ENCODE measurements at places on chromosomes 1 and 21.

GRCh38 chr1:24119859-24120756, 8.2 kb upstream of the MYOM3 start:
- no peak for DNase-seq

- no peak for DNase-seq
These were observed 25.7 kb downstream of the LY9 start for GRCh38 chr1:160821627-160822026.

DNA sequence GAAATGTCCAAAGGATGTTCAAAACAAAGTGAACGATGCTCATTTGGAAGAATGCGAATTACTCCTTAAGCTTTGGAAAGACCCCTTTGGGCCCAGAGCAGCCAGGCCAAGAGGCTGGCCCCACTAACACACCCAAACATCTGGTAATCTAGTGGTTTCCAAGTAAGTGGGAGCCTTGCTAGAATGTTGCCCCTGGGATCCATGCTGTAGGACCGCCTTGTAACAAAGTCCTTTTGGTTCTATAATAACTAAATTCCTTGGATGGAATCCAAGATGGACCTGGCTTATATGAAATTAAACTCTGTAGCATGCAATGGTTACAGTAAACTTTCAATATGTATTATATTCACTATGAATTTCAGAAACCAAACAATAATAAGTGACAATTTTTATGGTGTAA, 25.3 kb downstream of the GPR3 start:
- DNase-seq, result no peak

GRCh38 chr1:59688976-59689375, 125.8 kb upstream of the HOOK1 start:
- no peak for DNase-seq

GRCh38 chr21:25750085-25750484, 15.3 kb downstream of the GABPA start:
- no peak for DNase-seq

GRCh38 chr1:115242543-115242942, 95.5 kb downstream of the NGF start:
- no peak for DNase-seq

GRCh38 chr1:111253876-111254275, 26.4 kb downstream of the CHI3L2 start:
- no peak for DNase-seq

DNA sequence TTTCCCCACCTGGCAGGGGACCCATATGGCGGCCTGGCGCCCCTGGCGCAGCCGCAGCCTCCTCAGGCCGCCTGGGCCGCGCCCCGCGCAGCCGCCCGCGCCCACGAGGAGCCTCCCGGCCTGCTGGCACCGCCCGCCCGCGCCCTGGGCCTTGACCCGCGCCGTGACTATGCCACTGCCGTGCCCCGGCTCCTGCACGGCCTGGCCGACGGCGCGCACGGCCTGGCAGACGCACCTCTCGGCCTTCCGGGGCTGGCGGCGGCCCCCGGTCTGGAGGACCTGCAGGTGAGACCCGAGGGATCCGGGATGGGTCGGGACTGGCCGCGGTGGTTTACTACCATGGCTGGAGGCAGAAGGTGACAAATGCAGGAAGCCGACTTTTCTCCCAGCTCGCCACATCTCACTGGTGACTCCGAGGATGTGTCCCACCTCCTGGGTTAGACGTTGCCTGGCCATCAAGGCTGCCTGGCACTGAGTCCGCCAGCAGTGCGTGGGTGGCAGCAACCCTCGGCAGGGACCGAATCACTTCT, 1.1 kb downstream of the TFAP2E start:
- no peak for DNase-seq

- no peak for DNase-seq
These were observed 95.9 kb downstream of the PTPN14 start for GRCh38 chr1:214455479-214455878.

GRCh38 chr1:213457186-213457585, 406.1 kb downstream of the RPS6KC1 start:
- DNase-seq, result no peak

- DNase-seq, result no peak
These were observed 407.0 kb downstream of the AMY1C start for GRCh38 chr1:104156738-104157137.

DNA sequence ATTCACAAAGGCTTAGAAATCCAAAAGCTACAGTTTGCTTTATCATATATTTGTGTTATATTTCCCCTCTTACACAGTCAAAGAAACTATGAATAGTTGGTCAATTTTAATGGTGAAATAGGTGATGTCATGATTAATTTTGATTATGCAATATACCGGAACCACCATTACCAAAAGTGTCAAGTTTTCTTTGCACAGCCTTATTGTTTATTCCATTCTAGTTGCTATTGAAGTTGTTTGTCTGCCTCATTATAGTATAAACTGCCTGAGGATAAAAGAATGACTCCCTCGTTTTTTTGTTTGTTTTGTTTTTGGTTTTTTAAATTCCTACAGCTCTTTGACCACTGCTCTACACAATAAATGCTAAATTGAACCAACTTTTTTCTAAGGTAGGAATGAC, 690.6 kb upstream of the ZP4 start:
- no peak for DNase-seq

GRCh38 chr1:19013826-19014548, 57.5 kb upstream of the IFFO2 start:
- no peak for DNase-seq

GRCh38 chr1:4662723-4663122, 8.3 kb downstream of the AJAP1 start:
- DNase-seq, result no peak

GRCh38 chr21:44932408-44933181, 7.2 kb upstream of the SLX9 start:
- DNase-seq, result no peak

DNA sequence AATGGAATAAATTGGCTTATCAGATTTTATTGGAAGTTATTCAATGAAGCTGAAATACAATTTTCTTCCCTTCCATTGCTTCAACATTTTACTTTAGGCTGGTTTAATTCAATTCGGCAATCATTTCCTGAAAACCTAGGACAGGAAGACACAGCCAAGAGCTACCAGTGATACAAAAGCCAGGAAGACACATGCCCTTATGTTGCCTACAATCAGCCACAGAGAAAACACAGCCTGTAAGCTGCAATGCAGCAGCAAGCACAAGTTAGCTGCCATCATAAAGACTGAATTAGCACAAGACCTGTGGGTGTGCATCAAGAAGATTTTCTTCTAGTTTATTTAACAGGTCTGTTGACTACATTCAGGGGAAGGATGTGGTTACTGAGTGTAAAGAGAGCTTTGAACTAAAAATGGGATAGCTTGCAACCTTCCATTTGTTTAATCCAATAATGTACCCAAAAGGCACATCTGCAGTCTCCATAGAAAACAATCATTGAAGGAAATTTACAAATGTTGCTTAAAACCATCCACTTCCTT, 193.8 kb downstream of the KCNH1 start:
- DNase-seq, result no peak

DNA sequence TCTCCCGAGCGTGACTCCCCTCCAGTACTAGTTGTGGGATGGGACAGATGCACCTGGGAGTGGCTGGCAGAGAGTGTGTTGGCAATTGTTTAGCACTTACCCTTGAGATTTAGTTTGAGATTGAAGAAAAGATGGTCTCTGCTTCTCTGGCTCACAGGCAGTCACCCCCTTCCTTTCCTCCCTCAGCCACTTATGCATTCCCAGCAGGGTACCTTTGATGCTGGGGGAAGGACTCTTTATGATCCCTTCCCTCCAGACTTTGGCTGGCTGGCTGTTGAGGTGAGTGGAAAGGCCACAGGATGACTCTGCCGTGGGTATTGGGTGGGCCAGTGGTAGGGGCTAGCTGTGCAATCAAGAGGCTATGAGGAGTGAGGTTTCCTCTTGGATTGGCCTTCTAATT, 236.8 kb downstream of the CAMTA1 start:
- no peak for DNase-seq

DNA sequence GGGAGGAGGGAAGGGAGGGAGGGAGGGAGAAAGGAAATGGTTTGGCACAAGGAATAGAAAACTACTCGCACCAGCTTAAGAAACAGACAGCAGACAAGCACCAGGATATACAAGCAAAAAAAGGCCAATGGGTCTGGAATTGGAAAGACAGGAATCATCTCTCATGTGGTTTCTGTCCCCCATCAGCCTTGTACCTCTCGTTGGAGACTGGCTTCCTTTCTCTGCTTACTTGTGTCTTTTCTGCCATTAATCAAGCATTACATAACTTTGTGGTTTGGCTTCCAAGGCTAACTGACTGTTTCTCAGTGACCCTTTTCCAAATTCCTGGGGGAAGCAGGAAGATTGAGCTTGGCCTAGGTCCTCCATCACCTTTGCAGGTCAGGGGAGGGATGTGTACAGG, 11.8 kb upstream of the RALGPS2 start:
- DNase-seq, result no peak

GRCh38 chr1:230153641-230154296, 86.7 kb downstream of the GALNT2 start:
- no peak for DNase-seq

Measured in progenitor cell of endocrine pancreas (in vitro differentiated cells).